Stimulated activated CD4-positive, alpha-beta T cell treated with anti-CD3 and anti-CD28 coated beads, Interleukin-1b, Interleukin-23, amount 100 ng/mL, for 1 hour (primary cell): ENCODE measurements at places on chromosomes 12 and 14.

GRCh38 chr12:131333621-131334440 is 377.1 kb upstream of the SFSWAP start:
- DNase-seq, result no peak

- no peak for DNase-seq
These were observed 24.4 kb upstream of the TC2N start for GRCh38 chr14:91891721-91892220.

DNA sequence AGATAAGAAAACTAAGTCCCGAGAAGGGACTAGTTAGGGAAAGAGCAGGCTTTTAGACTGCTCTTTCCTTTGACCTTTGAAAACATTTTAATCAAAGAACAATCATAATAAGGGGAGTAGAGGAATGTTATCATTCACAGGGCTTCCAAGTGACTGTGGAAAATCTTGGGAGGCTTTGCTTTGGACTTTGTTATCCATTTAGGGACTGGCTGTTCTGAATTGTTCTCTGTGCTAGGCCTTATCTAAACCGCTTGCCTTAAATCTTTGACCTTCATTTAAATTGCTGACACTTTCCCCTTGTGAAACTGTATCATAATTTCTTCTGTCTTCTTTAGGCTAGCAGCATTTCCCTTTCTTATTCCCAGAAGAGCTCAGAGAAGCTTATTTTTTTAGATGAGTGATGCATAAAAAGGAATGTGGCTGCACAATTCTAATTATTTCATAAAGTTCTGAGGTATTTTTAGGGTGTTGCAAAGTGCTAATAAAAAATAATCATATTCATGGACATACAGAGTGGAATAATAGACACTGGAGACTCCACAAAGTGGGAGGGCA is 9.5 kb upstream of the CALM1 start:
- DNase-seq, result no peak

DNA sequence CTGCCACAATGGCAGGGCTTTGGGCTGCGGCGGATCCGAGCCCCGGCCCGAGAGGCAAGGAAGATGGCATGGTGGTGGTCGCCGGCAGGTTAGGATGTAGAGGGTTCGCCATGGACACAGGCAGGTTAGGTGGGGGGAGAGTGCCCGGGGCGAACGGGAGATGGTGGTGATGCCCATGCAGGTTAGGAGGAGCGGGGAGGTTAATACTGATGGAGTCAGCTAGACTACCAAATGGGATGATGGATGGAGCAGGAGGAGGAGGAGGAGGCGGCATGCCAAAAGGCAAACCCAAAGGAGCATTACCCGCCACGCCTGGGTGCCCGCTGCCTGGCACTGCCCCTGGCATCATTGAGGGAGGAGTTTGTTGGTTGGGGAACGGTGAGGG is 6.2 kb downstream of the MYL6 start:
- DNase-seq, result no peak

DNA sequence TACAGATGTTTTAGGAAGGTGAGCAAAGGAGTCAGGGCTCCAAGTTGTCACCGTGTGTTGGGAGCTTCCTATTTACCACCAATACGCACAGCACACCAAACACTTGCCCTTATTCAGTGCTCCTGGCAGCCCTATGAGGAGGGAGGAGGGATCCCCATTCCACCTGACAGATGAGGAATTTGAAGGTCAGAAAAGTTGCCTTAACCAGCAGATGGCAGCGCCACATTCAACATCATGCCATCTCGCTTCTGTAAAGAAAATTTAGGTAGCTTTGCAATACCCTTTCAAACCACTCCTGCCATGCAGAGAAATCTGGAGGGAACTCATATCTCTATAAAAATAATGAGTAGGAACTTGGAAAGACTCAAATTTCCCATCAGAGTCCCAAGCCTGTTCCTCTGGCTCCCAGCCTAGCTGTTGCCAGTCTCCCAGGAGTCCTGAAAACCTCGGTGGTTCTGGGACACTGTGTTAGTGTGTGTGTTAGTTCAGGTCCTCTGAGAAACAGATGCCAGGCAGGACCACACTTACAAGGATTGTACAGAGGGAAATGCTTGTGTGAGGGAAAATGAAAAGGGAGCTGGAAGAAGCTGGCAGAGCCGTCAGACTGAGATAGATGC is 410.5 kb downstream of the MED13L start:
- DNase-seq, result no peak

DNA sequence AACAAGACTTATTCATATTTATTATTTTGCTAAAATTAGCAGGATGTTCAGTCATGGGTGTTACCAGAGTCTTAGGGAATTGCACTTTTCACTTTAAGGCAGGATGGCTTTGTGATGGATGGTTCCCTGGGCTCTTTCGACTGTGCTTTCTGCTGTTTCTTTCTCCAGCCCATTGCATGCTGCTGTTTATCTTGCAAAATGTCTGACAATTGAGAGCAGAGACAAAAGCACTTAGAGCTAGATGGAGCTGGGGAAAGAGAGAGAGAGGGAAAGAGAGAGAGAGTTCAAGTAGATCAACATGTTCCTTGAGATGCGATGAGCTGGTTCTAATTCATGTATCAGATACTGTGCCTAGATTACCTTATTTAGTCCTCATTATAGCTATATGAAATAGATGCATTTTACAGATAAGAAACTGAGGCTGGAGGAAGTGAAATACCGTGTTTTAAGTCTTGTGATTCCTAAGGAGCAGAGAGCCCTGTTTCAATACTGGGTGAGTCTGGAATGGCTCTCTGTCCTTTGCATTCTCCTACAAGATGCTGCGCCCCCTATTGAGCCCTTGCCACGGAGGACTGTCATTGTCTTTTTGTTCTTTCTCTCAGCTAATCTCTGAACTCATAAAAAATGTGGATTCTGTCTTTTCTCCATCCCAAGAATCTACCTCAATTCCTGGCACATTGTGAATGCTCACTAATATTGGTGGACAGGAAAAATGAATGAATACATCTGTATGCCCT is 227.9 kb downstream of the ALG10B start:
- DNase-seq, result no peak

GRCh38 chr12:46669720-46670119 is 156.1 kb downstream of the SLC38A4 start:
- DNase-seq, result no peak

DNA sequence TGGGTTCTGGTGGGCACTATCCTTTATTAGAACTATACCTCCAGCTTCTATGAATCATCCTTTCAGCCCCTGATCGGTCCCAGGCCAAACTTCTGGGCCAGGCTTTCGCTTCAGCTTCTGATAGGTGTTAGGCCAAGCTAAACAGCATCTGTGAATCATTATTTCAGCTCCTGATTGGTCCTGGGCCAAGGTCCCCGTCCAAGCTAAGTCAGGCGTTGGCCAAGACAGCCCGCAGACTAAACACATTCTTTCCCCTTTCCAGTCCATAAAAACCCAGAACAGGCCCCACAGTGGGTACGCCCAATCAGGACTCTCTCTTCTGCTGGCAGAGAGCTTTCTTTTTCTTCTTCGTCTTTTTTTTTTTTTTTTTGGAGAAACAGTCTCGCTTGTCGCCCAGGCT is 1808.9 kb upstream of the SEL1L start:
- DNase-seq, result no peak

- DNase-seq, result no peak
These were observed 369.0 kb upstream of the FAR2 start for GRCh38 chr12:28780096-28780495.

GRCh38 chr14:67133595-67134441 is 55.4 kb upstream of the GARIN2 start:
- no peak for DNase-seq

- no peak for DNase-seq
These were observed 96.3 kb downstream of the ST8SIA1 start for GRCh38 chr12:22238211-22238610.

GRCh38 chr12:68673788-68674187 is 13.0 kb upstream of the NUP107 start:
- DNase-seq, result no peak

- DNase-seq, result no peak
These were observed 10.1 kb upstream of the TBPL2 start for GRCh38 chr14:55450539-55450938.

DNA sequence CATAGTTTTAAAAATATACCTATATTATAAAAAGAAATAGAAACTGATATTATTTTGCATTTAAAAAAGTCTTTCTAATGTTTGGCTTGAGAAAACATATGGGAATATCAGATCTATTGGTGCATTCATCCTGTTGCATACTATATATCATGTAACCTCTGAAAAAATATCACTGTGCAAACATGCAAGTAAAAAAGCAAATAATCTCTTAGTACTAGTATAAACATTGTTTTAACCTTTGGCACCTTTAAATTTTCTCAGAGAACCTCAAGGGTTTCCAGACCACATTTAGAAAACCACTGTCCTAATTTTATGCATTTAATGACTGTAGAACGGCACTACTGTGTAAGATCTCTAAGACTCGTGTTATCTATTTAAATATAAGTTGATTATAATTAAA is 416.8 kb downstream of the LRFN5 start:
- DNase-seq, result no peak

- no peak for DNase-seq
These were observed 400.6 kb downstream of the RGS6 start for GRCh38 chr14:72332871-72333270.

- DNase-seq, result peak; percentile 26
These were observed 76.7 kb upstream of the RGS6 start for GRCh38 chr14:71855399-71856036.

- no peak for DNase-seq
These were observed 28.3 kb downstream of the MLXIP start for GRCh38 chr12:122106843-122107242.

- DNase-seq, result no peak
These were observed 118.8 kb downstream of the ST8SIA1 start for GRCh38 chr12:22215467-22216253.

GRCh38 chr12:117461732-117462131 is 100.3 kb upstream of the NOS1 start:
- no peak for DNase-seq

- DNase-seq, result no peak
These were observed 68.7 kb downstream of the DHRS2 start for GRCh38 chr14:23704890-23705289.

- no peak for DNase-seq
These were observed 7.9 kb downstream of the SLC16A7 start for GRCh38 chr12:59603754-59604153.
